ENCODE measurements at places on chromosomes 2 and 18.

- no peak for DNase-seq
Observed at GRCh38 chr2:169480079-169480465, 778 bp downstream of the BBS5 start.

DNA sequence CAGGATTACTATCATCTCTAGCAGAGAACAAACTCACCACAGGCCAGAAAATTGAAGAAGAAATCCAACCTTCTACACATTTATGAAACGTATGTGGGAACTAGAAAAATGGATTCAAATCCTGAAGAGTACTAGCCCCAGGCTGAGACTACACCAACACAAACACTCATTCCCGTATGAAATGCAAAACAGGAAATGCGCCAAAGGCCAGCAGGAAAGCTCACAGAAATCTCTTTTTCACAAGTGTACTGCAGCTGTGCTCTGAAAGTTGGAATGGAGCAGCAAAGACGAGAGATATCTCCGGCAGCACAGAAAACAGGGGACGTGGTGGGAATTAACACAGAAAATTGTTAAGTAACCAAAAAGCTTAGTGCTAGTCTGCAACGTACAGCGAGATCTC, 913.5 kb downstream of the TDRD15 start:
- DNase-seq, result no peak

- DNase-seq, result no peak
Observed at GRCh38 chr18:22846088-22846683, 86.9 kb upstream of the RBBP8 start.

DNA sequence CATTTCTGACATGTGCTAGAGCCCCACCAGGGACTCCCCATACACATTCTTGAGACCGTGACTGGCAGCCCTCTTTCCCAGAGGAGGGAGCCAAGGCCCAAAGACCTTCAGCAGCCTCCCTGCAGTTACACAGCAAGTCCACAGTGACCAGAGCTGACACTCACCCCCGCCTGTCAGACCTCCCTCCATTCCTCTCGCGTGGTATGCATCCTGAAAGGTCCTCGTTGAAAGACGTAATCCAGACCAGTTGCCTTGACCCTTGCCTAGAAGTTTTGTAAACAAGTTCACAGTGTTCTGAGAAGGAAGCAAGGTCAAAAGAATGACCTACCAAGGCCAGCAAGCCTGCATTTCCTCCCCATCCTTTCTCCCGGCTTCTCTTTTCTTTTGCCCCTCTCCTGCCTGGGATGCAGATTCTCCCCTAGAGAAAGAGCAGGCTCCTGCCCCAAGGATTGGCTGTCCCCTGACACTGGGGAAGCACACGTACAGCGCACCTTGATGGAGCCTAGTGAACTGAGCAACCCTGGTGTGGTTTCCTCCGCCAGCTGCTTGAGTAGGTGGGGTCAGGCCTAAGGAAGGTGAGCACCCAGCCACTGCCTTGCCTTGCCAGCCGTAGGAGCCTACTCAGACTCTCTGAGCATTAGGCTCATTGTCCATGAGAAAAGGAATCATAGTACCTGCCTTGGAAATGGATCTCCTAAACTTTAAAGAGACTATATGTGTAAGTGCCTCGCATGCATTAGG, 18.3 kb downstream of the TRIB2 start:
- DNase-seq, result no peak

DNA sequence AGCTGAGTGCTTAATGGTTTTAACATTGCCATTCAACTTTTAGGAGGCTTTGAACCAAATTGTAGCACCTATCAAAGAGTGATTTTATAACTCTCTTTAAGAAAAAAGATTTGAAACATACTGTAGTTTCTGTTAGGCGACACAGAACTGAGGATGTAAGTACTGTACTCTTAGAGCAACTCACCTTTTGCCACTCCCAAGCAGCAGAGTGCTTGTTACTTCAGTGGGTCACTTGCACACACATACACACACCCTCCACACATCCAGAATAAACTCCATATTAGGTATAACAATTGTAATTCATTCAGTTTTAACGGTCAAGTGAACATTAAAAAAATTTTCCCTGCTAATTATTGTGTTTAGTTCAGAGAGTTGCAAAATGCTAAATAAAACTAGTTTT, 118.3 kb downstream of the CAMKMT start:
- DNase-seq, result no peak
